ENCODE measurements at places on chromosomes 3 and 15.

DNA sequence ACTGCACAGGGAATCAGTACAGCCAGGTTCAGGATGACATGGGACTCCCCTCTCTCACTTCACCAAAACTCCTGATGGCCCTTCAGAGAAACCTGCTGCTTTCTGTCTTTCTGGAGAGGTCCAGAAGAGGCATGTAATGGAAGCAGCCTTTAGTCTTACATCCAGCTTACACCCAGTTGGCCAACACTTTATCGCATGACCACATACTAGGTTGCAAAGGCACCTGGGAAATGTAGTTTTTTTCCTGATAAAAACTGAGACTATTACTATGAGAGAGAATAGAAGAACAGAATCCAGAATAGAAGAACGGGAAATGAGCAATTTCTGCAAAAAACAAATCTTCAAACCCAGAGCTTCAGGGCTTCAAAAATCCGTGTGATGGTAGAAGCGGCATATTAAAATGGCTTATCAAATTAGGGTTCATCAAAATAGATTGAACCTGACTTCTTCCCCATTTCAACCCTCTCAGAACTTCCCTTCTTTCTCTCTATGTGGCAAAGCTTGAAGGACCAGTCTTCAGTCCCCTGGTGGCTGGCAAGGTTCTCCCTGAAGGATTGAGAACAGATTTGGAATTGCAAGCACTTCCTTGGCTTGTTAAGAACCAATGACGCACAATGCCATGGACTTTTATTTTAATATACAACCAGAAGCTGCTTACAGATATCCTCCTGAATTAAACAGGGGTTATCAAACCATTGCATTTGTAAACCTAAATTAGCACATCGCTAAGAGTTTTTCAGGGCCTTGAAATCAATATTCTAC lies 34.4 kb downstream of the CORO2B start:
- no peak for DNase-seq

DNA sequence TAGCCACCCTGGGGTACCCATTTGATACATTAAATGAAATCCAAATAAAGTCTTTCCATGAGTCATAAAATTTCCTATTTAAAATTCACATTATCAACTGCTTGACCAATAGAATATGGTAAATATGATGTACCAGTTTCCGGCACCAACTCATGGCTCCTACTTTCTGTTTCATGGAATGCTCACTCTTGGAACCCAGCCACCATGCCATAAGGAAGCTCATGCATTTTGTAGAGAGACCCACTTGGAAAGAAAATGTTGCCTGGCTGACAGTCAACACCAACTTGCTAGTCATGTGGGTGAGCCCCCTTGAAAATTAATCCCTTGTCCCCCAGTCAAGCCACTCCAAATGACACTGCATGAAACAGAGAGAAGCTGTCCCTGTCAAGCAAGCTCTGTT lies 57.2 kb downstream of the WWTR1 start:
- DNase-seq = no peak

GRCh38 chr15:90691982-90692773 lies 25.0 kb upstream of the BLM start:
- DNase-seq = no peak

DNA sequence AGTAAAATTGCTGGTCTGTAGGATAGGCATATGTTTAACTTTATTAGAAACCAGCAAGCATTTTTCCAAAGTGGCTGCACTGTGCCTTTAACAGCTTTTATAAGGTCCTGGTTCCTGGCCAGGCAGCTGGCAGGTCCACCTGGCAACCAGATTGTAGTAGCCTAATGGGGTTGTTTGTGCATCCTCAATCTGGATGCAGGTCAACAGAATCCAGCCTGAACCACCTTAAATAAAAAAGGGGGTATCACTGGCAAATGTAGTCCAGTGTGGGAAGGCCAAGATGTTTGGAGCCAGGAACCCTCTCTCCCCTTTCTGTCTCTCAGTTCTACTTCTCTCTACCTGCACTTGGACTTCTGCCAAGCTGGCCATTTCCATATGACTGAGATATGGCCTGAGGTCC lies 200.3 kb downstream of the ZNF621 start:
- DNase-seq = no peak

- DNase-seq = no peak
Measured at GRCh38 chr15:56815247-56815646, 81.9 kb upstream of the ZNF280D start.

GRCh38 chr15:51356983-51357382 lies 15.5 kb downstream of the GLDN start:
- DNase-seq = no peak

DNA sequence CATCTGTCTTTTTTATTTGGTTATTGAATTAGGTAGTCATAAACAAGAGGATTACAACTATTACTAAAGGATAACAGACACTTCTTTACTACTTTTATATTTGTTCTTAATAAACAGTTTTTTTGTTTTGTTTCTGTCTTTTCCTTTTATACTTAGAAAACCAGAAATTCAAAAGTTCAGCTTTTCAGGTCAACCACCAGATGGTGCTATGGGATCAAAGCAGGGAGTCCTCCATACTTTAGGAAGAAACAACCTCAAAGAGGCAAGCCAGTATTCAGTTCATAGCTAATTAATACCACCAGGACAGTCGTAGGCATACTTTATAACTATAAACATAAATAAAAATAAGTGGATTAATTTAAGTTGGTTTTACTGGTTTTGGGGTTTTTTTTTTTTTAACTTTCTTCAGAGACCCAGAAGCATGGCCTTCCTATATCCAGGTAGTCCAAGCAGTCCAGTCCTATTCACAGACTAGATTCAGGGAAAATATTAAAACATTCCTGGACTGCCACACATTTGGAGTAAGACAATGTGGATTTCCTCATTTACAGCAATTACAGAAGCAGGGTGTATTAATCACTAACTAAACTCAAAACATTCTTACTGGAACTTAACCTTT lies 16.0 kb upstream of the EID1 start:
- no peak for DNase-seq

DNA sequence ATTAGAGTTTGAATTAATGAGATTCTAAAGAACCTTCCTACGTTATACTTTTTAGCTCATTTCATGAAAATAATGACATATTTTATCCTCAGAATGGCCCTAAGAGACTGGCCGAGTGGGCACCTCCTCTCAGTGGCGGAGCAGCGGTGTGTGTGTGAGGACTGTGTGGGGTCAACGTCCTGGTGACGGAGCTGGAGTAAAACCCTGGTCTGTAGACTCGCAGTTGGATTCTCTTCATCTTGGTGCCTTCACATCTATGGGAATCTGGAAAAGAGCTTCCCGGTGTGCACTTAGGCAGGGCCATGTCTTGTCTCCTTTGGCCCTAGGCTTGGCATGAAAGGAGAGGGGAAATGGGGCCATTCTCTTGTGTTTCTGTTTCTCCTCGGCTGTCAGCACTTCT lies 21.4 kb upstream of the PAQR5 start:
- no peak for DNase-seq

GRCh38 chr15:34109797-34110663 lies 8.1 kb downstream of the PGBD4 start:
- no peak for DNase-seq

GRCh38 chr3:126493739-126494138 lies 18.0 kb upstream of the ZXDC start:
- DNase-seq = no peak

DNA sequence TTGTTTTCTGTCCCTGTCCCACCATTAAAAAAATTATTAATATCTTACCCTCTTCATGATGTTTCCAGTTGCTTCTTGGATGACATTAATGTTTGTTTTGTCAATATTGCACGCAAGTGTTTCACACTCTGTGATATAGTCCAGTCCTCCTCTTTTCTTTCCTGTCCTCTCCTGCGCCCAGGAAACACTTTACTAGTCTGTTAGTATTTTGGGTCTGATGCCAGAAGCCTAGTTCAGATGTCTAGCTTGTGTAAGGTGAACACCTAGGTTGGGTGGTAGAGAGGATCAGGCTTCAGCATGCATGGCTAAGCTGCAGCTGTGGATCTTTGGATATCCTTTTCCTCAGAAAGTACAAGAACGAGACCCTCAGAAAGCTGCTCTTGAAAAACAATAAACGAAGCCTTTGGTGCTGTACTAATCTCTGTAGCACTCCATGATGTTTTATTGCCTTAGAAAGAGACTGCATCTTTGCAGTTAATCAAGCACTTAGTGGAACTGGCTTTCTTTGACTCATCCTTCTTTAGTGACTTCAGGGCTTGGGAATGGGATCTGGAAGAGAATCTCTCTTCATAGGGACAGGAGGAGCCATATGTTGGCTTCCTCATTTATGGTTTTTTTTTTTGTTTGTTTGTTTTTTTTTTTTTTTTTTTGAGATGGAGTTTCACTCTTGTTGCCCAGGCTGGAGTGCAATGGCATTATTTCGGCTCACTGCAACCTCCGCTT lies 253.4 kb downstream of the LPP start:
- no peak for DNase-seq

- DNase-seq = no peak
Measured at GRCh38 chr3:100725935-100726513, 16.7 kb downstream of the TFG start.

- no peak for DNase-seq
Measured at GRCh38 chr3:29067007-29067406, 213.9 kb upstream of the RBMS3 start.

GRCh38 chr3:111315930-111316587 lies 225.9 kb upstream of the CD96 start:
- no peak for DNase-seq

GRCh38 chr3:37694284-37694675 lies 167.4 kb upstream of the CTDSPL start:
- no peak for DNase-seq

GRCh38 chr15:89912674-89913396 lies at the start of gene ARPIN:
TSS of gene ARPIN (minus strand) at chr15:89912952. CDS start at chr15:89912835, 117 bp downstream.
- no peak for DNase-seq

DNA sequence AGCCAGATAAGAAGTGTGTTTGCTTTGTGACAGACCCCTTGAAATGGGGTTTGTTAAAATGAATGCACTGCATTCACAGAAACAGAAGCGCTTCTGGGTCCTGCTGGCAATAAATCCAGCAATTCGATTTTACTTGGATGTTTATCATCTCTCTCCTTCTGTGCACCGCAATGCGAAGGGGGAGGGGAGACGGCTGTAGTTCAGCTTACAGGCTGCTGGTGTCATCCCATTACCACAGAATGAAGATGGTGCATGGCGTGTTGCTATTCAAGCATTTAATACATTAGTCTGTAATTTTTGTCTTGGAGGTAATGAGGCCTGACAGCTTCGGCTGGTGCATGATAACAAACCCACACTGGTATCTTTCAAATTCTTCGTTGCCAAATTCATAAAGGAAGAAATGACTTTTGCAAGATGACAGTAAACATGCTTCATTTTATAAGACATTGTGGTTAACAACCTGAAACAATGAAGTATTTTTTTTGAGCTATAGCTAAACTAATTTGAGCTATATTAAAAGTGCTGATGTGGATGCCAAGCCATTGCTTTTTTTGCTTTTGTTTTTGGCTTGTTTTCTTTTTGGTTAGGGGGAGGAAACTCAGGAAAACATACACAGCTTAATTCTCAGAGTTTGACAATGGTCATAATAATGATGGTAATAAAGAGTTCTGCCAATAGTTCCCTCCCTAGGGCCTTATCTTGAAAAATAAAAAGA lies 418.3 kb downstream of the OTOL1 start:
- no peak for DNase-seq

DNA sequence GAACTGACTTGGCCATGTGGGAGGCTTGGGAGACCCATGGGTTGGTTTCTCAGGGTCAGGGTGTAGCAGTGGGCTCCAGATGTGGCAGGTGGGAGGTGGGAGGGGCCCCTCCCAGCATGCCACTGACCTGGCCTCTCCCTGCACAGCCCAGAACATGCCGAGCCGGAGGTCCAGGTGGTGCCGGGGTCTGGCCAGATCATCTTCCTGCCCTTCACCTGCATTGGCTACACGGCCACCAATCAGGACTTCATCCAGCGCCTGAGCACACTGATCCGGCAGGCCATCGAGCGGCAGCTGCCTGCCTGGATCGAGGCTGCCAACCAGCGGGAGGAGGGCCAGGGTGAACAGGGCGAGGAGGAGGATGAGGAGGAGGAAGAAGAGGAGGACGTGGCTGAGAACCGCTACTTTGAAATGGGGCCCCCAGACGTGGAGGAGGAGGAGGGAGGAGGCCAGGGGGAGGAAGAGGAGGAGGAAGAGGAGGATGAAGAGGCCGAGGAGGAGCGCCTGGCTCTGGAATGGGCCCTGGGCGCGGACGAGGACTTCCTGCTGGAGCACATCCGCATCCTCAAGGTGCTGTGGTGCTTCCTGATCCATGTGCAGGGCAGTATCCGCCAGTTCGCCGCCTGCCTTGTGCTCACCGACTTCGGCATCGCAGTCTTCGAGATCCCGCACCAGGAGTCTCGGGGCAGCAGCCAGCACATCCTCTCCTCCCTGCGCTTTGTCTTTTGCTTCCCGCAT lies 7.9 kb upstream of the STAB1 start:
- no peak for DNase-seq

DNA sequence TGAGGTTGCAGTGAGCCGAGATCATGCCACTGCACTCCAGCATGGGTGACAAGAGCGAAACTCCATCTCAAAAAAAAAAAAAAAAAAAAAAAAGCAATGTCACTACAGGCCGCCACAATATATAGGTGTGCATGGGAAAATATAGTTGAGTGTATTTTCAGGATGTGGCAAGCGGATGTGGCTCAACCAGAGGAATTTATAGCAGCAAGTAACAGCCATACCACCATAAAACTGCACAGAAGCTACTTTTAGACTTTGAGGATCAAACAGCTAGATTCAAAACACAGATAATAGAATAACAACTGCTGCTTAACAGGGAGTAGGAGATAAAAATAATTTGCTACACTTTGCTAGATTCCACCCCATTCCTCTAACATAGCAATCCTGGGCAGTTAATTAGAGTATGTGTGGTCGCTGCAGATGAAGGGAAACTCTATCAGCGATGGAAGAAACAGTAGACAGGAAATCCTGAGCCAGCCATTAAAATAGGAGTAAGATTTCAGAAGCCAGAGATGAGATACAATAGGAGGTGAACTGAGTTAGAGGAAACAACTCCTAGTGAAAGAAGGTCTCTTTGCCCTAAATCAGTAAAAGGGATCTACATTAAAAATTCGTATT lies 318.7 kb upstream of the STT3B start:
- no peak for DNase-seq

GRCh38 chr3:42908675-42909074 lies 2.7 kb downstream of the ZNF662 start:
- no peak for DNase-seq

DNA sequence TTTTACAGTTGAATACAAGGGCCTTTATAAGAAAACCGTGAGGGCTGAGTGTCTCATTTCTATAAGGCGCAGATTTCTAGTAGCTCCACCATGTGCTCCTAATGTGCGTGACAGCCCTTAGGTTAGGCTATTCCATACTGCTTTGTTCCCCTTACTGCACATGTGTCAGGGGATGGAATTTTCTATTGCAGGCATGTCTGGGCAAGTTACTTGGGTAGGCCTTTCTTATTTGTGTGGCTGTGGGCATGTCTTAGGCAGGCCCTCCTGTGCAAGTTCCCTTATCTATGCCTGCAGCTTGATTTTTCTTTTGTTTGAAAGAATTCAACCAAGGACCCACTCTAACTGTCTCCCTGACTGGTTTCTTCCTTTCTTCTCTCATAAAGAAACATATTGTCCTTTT lies 434.2 kb upstream of the CNTN3 start:
- DNase-seq = no peak

GRCh38 chr3:148962513-148962912 lies 28.8 kb upstream of the GYG1 start:
- no peak for DNase-seq

GRCh38 chr15:40316931-40317330 lies 6.6 kb upstream of the INAFM2 start:
- DNase-seq = no peak
